ENCODE measurements at places on chromosomes 12 and 14.

- peak; percentile 81 for DNase-seq
These were observed 72.2 kb downstream of the CLIP1 start for GRCh38 chr12:122350141-122350848.

- DNase-seq = no peak
These were observed 28.4 kb upstream of the OR5AU1 start for GRCh38 chr14:21184254-21184653.

- no peak for DNase-seq
These were observed 32.2 kb downstream of the FGD6 start for GRCh38 chr12:95185072-95185471.

DNA sequence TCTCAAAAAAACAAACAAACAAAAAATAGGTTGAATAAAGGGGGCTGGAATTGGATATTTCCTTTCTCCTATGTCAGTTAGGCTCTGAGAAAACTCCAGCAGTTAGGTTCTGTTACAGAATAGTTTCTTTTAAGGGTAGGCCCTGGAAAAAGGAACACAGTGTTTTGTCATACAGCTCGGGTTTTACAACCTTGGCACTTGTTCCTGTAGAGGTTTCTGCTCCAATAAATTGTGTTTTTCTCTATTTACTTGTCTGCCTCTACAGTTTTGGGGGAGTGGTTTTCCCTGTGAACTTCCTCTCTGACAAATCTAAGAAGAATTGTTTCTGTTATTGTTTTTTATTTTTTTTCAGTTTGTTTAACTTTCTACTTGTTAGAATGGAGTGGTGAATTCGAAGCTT is 167.6 kb downstream of the ACSS3 start:
- DNase-seq = no peak

GRCh38 chr12:74794522-74794921 is 256.9 kb downstream of the ATXN7L3B start:
- DNase-seq = no peak

GRCh38 chr12:6250343-6250742 is 50.1 kb downstream of the CD9 start:
- no peak for DNase-seq

DNA sequence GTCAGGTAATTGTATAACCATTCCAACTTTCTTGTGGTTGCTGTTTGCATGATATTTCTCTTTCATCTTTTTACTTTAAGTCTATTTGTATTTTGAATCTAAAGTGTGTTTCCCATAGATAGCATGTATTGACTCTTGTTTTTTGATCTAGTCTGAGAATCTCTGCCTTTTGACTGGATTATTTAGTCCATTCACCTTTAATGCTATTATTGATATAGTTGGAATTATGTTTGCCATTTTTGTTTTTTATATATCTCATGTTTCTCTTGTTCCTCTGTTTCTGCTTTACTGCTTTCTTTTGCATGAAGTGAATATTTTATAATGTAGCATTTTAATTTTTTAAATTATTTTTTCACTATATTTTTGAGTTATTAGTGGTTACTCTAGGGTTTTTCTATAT is 103.9 kb upstream of the PMCH start:
- DNase-seq = no peak

DNA sequence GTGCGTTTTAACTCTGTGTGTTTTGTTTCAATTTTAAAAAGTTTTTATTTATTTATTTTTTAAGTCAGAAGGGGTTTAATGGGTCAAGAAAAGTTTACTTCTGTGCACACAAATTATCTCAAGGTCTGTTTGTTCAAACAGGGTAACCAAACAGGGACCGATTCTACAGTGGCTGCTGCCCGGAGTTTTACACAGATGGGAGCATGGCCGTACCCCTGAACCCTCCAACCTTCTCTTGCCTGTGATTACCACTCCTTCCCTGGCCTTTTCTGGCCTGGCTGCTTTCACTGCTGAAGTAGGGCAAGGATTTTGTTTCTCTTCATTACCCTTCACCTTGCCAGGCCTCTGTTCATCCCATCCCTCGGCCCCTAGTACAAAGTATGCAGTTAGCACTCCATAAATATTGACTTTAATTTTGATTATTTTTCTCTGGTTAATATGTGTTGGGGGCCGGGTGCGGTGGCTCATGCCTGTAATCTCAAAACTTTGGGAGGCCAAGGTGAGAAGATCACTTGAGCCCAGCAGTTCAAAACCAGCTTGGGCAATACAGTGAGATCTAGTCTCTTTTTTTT is 15.8 kb upstream of the FBXL14 start:
- DNase-seq = no peak

DNA sequence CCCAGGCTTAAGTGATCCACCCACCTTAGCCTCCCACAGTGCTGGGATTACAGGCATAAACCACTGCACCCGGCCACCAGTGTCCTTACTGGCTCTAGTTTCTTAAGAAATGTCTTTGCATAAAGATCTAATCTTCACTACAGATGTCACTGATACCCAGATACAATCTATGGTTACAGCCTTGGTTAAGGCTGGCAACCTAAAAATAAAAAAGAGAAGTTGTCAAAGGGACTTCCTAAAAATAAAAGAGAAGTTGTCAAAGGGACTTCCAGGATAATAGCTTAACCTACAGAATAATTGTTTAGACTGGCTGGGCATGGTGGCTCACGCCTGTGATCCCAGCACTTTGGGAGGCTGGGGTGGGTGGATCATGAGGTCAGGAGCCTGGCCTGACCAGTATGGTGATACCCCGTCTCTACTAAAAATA is 27.6 kb downstream of the ETFBKMT start:
- DNase-seq = no peak

Data from cerebellar cortex (tissue), 1 donor.